ENCODE measurements at places on chromosomes 4 and X.

DNA sequence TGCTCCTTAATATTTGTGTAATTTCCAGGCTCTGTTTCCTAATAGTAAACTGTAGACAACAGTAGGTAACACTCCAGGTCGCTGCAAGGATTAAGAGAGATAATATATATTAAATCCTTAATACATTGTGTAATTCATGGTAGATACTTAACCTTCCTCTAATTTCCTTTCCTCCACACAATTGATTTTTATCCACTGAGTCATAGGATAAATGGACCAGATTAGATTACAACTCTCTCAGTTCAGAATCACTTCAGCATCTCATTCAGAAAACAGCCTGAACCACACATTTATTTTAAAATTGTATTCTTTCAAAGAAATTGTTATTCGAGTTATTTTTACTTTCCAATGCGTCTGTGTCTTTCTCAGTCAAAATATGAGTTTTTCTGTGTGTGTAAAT is 17.1 kb downstream of the GK2 start:
- no peak for DNase-seq

DNA sequence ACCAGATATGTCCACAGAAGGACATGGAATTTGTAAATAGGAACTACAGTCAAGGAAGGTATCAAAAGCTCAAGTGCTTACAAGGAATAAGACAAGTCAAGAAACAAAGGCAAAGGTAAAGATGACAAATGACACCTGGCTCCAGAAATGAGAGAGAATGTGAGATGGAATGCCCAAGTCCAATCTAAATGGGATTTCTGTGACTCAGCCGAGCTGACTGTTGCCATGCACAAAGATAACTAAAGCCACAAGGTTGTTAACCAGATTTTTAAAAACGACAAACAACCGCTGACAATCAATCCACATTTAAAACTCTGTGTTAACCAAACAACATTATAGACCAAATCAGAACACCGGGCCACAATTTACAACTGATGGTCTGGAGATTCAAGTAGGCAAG is 1.1 kb downstream of the NFXL1 start:
- DNase-seq, result no peak

GRCh38 chr4:169236873-169237626 is 33.7 kb downstream of the SH3RF1 start:
- no peak for DNase-seq

DNA sequence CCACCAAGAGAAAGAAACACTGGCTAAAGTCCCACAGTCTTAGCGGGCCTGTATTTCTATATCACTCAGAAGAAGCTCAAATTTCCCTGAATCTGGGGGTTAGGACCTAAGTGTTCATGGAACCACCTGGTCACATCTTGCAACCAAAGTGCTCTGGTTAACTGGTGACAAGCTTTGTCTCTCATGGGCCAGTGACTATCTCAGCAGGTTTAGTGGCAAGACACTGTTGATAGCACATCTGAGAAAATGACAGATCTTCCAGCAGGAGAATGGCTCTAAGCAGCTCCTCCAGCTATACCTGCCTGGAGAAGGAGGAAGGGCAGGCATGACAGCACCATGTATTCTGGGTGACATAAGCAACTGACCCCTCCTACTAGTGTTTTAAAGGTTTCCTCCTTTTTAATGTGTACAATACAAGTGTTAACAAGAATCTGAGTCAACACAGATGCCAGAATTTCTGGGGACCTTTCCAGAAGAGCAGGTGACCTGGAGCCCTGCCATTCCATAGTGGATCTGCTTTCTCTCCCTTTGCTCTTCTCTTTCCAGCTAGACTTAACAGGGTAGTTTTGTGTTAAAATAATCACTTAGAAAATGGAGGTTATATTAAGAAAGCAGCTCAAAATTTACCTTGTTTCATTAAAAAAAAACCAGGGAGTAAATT is 17.3 kb upstream of the QRFPR start:
- no peak for DNase-seq

GRCh38 chr4:20684852-20685763 is 15.2 kb upstream of the PACRGL start:
- DNase-seq, result no peak

DNA sequence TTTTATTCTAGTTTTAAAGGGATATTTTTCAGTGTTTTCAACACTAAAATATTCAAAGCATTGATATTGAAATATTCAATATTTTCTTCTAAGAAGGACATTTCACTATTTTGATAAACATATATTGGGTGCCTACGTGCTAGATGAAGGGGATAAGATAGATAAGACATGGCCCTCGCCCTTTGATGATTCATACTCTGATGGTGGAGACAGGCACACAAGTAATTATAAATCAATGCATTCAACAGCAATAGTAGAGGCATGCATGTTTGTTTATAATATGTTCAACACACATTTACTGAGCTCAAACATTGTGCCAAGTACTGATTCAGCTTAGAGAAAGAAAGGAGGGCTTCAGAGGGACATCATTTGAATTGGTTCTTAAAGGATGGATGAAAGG is 22.7 kb downstream of the TMEM47 start:
- no peak for DNase-seq

- DNase-seq, result no peak
These were observed 44.0 kb downstream of the SLC25A5 start for GRCh38 chrX:119512146-119512800.

- DNase-seq, result no peak
These were observed 51.6 kb downstream of the RS1 start for GRCh38 chrX:18620349-18620748.

- no peak for DNase-seq
These were observed 9.6 kb upstream of the KLF8 start for GRCh38 chrX:56222473-56223000.

DNA sequence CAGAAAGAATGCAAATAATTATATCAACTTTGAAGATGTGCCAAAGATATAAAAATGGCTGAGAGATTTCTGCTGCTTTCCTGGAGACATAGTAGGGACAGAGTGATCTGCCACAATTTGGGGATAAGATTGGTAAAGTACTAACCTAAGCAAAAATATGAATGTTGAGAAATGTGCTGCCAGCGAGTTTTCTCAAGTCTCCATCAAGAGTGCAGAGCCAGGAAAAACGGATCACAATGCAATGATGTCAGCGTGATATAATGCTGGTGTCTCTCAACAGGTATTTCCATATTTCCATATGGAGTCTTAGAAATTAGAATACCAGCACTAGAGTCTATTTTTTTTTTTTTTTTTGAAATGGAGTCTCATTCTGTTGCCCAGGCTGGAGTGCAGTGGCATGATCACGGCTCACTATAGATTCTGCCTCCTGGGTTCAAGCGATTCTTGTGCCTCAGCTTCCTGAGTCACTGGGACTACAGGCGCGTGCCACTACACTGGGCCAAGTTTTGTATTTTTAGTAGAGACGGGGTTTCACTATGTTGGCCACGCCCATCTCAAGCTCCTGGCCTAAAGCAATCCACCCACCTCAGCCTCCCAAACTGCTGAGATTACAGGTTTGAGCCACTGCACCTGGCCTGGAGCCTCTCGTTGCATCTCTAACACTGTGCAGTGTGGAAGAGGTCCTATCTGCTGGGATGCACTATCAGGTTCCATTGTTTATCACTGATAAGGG is 893.5 kb downstream of the TRIML1 start:
- DNase-seq, result no peak

GRCh38 chr4:188660796-188661195 is 521.6 kb downstream of the TRIML1 start:
- DNase-seq, result no peak

GRCh38 chrX:22533898-22534297 is 261.2 kb downstream of the CBLL2 start:
- DNase-seq, result no peak

DNA sequence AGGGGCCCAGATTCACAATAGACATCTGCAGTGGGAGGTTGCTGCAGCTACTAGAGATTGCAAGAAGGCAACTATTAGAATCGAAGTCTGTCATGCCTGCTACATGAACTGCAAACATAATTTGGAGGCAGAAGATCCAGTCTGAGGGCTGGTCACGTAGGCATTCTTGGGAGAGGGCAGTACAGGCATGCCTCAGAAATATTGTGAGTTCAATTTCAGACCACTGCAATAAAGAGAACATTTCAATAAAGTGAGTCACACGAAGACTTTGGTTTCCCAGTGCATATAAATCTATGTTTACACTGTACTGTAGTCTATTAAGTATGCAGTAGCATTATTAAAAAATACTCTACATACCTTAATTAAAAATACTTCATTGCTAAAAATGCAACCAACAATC is 585.8 kb upstream of the FAT1 start:
- DNase-seq, result no peak

- DNase-seq, result no peak
These were observed 421.2 kb upstream of the TENM3 start for GRCh38 chr4:181822005-181822375.

GRCh38 chr4:47907089-47907646 is 7.2 kb downstream of the NFXL1 start:
- no peak for DNase-seq

GRCh38 chr4:78610546-78611214 is 59.1 kb downstream of the ANXA3 start:
- DNase-seq, result no peak

GRCh38 chrX:20718592-20719380 is 452.1 kb upstream of the RPS6KA3 start:
- DNase-seq, result no peak

- DNase-seq, result no peak
These were observed 17.7 kb downstream of the APELA start for GRCh38 chr4:164894702-164895101.

DNA sequence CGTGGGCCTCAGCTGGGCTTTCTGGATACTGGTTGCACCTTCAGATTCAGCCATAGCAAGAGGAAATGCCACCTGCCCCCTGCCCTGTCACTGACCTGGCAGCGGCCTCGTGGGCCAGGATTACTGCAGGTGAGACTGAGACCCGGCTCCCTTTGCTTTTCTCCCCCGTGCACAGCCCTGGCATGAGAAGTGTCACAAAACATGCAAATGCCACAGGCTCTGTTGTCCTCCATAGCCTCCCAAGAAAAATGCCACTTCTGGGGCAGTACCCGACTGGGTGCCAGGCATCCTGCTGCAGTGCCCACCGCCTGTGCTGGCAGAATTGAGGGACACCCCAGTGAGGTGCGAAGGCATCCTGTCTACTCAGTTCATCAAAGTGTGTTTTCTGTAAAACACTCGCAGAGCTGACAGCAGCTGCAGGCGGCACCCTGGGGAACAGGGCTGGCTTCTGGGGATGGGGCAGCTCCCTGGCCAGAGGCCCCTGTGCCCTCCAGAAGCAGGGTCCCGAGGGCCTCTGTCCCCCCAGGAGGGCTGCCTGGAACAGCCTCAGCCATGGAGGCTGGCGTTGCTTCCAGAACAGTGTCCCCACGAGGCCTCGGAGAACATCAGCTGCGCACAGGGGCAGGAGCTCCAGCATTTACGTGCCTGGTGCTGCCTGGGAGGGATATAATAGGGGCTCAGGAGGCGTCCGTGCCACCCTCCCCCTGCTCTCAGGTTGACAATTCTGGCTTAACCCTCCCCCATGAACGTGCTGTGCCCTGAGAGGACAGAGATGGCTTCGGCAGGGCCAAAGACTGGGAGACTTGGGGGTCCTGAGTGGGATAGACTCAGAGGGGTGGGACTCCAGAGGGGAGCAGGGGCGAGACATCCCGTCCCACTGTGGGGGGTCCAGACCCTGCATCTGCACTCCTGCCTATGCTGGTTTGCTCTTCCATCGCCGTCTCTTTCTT is 99.5 kb upstream of the NKX1-1 start:
- no peak for DNase-seq

Measured in stimulated activated CD8-positive, alpha-beta memory T cell treated with anti-CD3 and anti-CD28 coated beads, Interleukin-4, amount 100 ng/mL, for 4 hours (primary cell).